ENCODE measurements at places on chromosomes 3 and 15.

DNA sequence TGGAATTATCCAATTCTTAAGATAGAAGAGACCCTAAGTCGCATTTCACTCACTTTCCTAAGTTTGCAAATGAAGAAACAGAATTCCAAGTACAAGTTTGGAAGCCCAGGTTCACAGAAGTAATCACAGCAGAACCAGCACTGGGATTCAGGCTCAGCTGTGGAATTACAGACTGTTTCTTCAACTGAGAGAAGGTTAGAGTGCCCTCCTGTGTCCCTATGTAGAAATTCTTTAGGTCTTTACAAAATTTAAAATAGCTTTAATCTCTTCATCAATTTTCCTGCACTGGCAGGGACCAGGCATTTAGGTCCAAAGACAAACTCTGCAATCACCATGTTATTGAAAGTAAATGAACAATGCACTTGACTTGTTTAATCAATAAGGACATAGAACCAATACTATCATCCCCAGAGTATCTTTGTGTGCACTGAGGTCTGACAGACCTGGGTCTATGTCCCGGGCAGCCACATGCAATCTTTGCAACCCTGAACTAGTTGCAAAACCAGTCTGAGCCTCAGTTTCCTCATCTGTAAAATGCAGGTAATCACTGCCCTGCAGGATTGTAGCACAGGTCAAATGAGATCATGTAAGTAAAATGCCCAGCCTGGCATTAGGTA lies 96.3 kb upstream of the ZBED2 start:
- no peak for DNase-seq

DNA sequence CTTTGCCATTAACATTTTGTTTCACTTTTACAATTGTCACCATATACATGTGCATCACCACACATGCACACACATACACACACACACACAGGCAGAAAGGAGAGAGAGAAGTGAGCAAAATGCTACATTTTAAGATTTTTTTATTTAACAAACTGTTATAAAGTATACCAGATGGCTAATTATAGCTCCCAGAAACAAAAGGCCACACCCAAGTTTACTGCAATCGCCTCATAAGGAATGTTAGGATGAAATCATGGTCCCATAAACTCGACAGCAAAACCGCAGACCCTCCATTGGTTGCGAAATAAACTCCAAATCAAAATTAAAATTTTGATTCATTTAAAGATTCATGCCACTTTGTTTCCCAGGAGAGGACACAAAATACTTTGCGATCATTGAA lies 16.1 kb upstream of the C15orf61 start:
- DNase-seq = no peak

DNA sequence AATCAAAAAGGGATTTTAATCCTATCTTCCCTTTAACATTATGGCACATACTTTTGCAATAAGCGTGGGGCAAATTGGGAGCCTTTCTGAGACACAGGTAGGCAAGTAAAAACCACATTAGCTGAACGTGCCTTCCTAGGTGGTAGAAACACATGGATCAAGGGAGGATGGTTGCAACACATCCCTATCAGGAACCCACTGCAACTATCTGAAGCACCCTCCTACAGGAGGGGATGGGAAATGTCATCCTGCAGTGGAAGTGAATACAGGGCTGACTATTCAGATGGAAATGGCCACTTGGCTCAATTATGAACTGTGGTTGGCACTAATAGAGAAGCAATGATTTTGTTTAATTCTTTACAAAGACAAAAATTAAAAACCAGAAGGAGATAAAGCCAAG lies 826.3 kb downstream of the FHIT start:
- no peak for DNase-seq

DNA sequence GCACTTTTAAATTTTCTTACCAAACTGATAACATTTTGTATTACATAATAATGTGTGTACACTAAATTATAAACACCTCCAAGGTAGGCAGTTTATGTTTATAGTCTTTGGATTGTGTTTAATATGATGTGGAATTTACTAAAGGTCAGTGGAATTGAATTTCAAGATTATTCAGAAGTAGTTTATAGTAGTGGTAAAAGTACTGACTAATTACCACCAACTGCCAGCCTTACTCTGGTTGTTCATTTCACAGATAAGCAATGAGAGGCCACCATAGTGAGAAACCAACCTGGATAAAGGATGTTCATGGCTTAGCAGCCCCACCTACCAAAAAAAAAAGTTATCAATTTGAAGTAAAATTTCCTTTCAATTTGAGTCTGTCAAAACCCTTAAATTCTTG lies 54.0 kb upstream of the EIF5A2 start:
- no peak for DNase-seq

DNA sequence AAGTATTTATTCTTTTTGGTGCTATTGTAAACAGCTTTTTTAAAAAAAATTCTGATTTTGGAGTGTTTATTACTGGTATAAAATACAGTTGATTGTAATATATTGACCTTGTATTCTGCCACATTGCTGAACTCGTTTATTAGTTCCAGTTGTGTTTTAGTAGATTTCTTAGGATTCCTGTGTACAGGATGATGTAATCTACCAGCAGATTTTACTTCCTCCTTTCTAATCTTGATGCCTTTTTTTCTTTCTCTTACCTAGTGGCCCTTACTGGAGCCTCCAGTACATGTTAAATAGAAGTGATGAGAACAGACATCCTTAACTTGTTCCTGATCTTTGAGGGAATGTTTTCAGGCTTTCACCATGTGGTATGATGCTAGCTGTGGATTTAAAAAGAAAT lies 70.4 kb upstream of the KY start:
- no peak for DNase-seq

DNA sequence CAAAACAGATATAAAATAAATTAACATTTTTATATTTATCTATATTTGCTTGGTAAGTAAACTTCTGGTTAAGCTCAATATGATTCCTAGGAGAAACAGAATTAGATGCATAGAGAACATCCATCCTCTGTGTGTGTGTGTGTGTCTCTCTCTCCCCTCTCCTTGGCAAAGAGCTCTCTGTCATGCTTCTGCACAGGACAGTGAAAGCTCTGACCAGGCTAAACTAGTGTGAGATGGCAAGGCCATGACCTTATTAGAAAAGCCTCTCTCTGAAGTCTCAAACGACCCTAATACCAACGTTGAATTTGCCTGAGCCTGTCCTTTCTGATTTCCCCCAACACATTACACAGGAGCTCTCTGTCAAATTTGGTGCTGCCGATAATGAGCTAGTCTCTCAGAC lies 746.0 kb downstream of the VGLL3 start:
- DNase-seq = no peak

GRCh38 chr15:101801048-101801447 lies 2.3 kb upstream of the OR4F6 start:
- DNase-seq = no peak

- no peak for DNase-seq
These were observed 47.9 kb upstream of the ITGA11 start for GRCh38 chr15:68479870-68480269.

- no peak for DNase-seq
These were observed 56.1 kb downstream of the VGLL3 start for GRCh38 chr3:86934851-86935250.

DNA sequence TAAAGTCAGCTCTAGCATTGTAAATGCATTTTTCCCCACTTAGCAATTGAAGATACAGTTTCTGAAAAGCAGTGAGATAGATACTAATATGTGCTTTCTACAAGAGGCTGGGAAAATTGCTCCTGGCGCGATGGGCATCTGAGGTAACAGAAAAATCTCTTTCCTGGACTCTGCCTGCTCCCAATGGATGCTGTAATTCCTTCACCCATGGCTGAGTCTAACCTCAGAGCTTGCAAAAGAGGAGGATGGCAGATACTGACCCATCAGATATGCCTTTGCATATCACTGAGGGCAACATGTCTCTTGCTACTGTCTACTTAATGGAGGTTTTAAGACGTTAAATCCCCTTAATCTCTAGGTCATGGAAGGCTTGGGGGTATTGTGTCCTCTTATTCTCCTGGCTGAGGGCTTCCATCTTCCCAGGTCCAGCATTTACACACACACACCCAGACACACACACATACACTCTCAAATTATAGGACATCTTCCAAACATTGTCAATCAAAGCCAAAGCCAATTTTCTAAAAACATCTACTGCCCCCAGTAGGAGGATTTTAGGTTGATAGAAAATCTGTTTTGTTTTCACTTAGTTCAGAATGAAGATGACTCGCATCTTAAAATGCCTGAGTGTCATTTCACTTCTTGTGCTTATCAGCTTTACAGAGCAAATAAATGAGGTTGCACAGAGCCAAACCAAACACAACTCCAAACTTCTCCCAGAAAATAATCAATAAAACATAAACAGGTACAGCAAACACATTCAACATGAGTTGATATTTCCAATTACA lies 2.4 kb downstream of the TRPM1 start:
- DNase-seq = no peak

- no peak for DNase-seq
These were observed 10.1 kb downstream of the FEZF2 start for GRCh38 chr3:62363275-62363674.

- DNase-seq = no peak
These were observed 275.0 kb upstream of the LYSMD4 start for GRCh38 chr15:100008258-100008657.

- DNase-seq = no peak
These were observed 209.8 kb downstream of the PLCH1 start for GRCh38 chr3:155535098-155535497.

DNA sequence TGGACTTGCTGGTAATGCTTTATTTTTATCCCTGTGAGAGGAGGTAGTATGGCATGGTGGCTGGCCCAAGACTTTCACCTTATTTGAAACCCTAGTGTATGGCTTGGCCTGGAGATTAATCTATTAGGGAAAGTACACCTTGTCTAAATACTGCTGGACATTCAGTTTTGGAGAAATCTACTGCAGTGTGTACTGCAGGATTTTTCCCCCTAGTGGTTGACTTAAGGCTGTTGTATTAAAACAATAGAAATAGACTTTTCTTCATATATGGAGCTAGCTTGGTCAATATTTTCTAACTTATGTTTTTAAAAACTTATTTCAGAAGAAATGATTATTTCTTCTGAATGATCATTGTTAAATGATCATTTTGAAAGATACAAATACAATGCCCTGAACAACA lies 13.9 kb upstream of the SLITRK3 start:
- no peak for DNase-seq

- no peak for DNase-seq
These were observed 7.7 kb upstream of the GOLGB1 start for GRCh38 chr3:121757087-121757811.

GRCh38 chr3:61684386-61684785 lies 123.0 kb downstream of the PTPRG start:
- DNase-seq = no peak

- DNase-seq = no peak
These were observed 50.6 kb upstream of the PLXNA1 start for GRCh38 chr3:126932188-126932931.

Data from activated CD4-positive, alpha-beta T cell treated with anti-CD3 and anti-CD28 coated beads, Interleukin-2, amount 50 U/mL, for 48 hours (primary cell).